ENCODE measurements at places on chromosomes 7 and 10.

DNA sequence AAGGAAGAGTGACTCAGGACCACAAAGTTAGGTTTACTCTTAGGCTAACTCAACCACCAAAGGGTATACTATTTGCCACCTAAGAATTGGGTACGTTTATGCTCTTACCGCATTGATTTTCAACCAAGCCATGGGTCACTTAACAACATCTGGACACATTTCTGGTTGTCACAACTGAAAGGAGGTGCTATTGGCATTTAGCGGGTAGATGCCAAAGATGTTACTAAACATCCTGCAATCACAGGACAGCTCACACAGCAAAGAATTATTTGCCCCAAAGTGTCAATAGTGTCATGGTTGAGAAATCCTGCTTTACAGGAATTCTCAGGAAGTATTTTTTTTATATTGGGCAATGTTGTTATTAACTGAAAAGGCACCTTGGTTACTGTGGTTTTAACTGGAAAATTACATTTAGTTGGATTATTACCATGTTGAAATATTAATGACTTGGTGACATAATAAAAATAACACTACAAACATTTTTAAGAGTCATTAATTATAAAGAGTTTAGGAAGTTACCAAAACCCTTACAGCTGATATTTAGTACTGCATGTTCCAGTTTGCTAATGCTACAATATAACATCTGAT lies 185.0 kb upstream of the TMEM196 start:
- peak; percentile 88 for DNase-seq

- DNase-seq = no peak
Measured at GRCh38 chr10:24952707-24953645, 570 bp upstream of the PRTFDC1 start.

DNA sequence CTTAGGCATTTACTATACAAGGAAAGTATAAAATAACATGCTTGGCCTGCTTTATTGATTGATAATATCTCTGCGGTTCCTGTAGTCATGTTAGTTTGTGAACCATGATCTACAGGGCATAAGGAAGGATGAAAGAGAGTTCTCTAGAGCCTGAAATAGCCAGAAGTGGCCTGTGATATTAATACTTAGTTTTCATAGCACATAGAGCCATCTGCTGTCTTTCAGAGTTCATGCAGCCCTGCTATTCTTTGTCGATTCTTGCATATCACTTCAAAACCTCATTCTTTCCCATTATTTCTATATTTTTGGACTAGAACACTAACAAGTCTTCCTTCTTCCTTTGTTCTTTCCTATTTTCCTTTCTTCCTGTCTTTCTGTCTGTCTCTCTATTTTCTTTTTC lies 26.4 kb upstream of the PRKG1 start:
- DNase-seq = no peak

GRCh38 chr10:122342293-122343134 lies 32.0 kb upstream of the PLEKHA1 start:
- peak; percentile 2 for DNase-seq

- DNase-seq = no peak
Measured at GRCh38 chr10:12703126-12703525, 298.4 kb downstream of the CCDC3 start.

GRCh38 chr10:119268871-119269506 lies 61.6 kb downstream of the GRK5 start:
- DNase-seq = no peak

GRCh38 chr7:102456327-102456726 lies 8.3 kb downstream of the ALKBH4 start:
- no peak for DNase-seq

GRCh38 chr7:25855854-25856782 lies 295.9 kb upstream of the NFE2L3 start:
- no peak for DNase-seq

DNA sequence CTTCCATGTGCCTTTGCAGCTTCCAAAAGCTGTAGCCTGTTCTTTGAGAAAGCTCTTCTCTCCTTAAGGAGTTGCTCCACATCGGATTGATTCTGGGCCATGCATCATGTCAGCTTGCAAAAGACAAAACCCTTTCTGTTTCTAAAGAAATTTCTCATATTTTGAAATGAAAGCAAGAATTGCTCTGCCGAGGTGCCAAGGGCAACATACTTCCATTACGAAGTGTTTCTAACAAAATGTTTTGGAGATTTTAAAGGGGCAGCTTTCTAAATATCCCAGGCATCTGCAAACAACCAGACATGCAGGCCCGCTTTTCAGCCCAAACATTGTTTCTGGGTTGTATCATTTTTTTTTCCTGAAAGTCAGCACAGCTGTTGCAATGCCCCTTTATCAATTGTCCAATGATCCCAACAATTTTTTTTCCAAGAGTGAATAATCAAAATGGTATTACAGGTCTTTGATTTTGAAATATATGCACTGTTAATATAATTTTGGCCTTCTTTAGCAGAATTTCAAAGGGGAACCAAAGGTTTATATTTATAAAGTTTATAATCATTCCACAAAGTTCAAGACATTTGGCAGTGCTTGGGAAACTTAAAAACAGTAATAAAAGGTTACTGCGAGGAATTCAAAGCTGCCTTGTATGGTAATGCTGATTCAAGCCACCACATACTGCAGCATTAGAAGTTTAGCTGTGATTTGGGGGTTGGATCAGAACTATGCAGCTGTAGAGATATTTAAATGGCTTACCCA lies 61.0 kb downstream of the TES start:
- peak; percentile 52 for DNase-seq

DNA sequence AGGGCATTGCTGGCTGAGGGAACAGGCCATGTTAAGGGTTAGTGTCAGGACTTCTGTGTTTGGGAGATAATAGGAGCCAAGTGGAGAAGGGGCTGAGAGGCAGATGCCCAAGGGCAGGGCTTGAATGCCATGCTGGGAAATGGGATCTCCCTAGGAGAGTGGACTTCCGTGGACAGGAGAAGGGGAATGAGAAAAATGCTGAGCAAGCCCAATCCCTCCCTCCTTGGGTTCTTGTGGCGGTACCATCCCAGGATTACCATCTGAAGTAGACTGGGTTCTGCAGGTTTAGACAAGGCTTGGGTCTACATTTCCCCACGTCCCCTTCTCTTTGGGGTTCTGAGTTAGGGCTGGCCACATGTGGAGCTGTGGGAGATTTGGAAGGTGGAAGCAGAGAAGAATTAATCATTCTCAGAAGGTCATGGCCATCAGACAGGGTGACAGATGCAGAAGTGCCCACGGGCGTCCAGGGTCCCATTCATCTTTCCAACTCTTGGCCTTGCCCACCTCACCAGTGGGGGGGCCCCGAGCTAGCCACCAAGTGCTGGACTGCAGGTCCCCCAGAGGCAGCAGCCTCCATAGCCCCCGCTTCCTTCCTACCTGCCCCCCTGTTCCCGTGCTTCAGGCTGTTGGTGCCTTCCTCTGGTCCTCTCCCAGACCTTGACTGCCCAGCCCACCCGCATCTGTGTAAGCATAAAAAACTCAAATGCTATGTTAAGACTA lies 354.8 kb downstream of the RPS24 start:
- DNase-seq = no peak

- DNase-seq = no peak
Measured at GRCh38 chr10:126872768-126873167, 32.5 kb upstream of the DOCK1 start.

- no peak for DNase-seq
Measured at GRCh38 chr10:33721509-33721908, 387.0 kb upstream of the NRP1 start.

DNA sequence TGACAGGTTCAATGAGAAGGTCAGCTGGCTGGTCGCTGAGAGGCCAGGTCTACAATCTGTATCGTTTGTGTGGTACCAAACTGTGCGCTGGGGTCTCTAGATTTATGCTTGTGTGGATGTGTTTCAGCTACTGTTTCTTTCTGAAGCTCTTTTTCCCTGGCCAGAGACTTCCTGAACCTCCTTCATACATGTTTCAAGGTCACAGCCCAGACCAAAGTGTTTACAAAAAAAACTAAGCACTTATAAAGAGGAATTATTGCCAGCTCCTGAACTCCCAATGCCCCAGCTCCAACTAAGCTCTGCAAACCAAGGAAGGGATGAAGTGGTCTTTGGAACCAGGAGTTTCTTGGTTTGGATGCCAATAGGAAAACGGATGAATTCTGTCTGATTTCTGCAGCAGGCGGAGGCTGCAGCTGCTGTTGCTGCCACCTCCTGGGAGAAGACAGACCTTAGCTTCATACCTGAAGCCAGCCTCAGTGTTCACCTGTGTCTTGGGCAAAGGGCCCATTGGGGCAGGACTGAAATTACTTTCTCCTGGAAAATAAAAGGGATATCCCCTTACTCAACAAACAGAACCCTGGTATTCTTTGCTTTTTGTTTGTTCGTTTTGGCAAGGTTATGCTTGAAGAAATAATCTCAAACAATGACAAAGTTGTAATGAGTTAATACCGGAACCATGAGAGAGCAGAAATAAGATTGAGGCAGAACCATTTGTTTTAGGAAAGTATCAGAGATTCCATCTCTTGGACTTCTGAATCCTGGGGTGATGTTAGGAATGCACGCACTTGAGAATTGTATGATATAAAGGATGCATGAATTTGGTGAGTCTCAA lies 24.6 kb upstream of the MKLN1 start:
- no peak for DNase-seq

- DNase-seq = no peak
Measured at GRCh38 chr10:35379226-35380137, 43.2 kb downstream of the CCNY start.

- DNase-seq = no peak
Measured at GRCh38 chr10:52400562-52400961, 86.5 kb downstream of the DKK1 start.

- DNase-seq = no peak
Measured at GRCh38 chr7:18498341-18498740, 2.8 kb downstream of the HDAC9 start.

DNA sequence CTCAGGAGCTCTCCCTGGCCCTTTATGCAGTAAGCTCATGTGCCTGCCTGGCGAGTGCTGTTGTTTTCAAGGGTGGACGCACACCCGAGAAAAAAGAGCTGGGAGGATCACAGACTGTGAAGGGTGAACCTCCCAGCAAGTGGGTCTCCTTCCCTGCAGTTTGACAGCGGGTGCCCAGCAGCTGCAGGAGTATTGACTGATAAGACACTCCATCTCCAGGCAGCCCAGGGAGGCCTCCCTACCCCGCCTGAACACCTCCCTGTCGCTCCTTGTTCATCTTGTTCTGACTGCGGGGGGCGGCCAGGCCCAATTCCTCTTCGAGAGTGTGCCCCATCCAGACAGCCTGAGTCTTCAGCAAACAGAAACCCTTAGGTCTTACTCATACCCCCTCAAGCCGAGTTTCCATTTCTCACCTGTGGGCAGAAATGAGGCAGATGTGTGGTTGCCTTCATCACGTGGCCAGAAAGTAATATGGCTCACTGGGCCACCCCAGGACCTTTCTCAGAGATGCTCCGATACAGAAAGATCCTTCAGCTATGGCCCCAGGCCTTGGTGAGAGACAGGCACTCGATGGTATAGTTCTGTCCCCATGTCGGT lies 17.2 kb downstream of the MDH2 start:
- no peak for DNase-seq

DNA sequence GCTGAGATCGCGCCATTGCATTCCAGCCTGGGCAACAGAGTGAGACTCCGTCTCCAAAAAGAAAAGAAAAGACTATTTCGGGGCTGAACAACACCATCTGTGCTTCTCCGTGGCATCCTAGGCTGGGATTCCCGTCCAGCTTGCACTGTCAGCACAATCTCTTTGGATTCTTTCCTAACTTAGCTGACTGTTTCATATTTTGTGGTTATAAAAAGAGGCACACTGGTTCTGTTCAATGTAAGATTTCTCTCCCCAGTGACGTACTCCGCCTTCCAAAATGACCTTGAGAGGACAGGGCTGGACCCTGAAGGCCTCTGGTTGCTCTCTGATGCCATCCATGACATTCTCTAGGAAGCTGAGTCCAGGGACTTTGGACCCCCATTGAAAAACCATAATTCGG lies 8.8 kb downstream of the ZNHIT1 start:
- DNase-seq = no peak

DNA sequence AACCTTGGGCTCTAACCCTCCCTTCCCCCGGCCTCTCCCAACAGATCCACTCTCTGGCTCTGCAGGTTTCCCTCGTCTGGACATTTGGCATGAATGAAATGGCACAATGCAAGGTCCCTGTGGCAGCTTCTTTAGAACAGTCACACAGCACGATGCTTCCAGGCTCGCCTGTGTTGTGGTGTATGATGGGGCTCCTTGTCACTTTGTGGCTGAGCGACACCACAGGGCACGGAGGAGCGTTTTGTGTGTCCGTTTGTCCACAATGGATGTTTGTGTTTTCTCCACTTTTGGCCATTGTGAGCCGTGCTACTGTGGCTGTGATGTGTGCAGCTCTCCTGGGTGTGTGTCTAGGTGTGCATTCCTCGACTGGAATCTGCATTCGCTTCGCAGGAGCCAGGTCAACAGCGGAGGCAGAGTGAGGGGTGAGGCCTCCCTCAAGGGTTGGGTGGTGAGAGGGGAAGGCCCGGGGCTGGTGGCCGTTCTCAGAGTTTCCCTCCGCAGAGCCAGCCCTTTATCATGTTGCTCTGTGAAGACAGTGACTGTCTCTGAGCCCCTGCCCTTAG lies 22.3 kb upstream of the SHH start:
- no peak for DNase-seq

DNA sequence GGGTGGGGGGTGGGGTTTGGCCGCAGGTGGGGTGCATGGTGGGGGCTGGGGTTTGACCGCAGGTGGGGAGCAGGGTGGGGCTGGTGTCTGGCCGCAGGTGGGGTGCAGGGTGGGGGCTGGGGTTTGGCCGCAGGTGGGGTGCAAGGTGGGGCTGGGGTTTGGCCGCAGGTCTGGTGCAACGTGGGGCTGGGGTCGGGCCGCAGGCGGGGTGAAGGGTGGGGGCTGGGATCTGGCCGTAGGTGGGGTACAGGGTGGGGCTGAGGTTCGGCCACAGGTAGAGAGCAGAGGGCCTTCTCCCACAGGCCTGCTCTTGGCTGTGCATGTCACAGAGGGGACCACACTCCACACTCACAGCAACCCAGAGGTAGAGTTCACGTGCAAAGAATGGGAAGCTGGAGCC lies 586.6 kb downstream of the PTPRN2 start:
- no peak for DNase-seq

DNA sequence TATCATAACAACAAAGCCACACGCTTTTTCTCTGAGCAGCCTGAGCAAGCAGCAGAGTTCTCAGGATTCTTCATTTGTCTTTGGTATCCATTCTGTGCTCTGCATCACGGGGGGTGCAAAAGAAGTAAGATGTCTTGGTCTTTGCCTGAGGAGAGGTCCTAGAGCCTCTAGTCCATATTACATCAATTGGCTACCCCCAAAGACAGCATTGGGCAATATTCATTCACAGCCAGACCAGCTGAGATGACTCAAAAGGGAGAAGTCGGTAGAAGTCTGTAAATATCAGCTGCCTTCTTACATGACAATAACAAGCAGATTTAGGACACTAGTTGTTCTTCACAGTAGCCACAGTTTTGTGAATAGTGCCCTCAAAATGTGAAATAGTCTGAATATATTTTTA lies 66.6 kb downstream of the FZD1 start:
- DNase-seq = no peak

- DNase-seq = no peak
Measured at GRCh38 chr10:21385996-21386585, 139.4 kb downstream of the SKIDA1 start.

Measured in HS-27A (cell line).